ENCODE measurements at places on chromosomes 16 and 17.

DNA sequence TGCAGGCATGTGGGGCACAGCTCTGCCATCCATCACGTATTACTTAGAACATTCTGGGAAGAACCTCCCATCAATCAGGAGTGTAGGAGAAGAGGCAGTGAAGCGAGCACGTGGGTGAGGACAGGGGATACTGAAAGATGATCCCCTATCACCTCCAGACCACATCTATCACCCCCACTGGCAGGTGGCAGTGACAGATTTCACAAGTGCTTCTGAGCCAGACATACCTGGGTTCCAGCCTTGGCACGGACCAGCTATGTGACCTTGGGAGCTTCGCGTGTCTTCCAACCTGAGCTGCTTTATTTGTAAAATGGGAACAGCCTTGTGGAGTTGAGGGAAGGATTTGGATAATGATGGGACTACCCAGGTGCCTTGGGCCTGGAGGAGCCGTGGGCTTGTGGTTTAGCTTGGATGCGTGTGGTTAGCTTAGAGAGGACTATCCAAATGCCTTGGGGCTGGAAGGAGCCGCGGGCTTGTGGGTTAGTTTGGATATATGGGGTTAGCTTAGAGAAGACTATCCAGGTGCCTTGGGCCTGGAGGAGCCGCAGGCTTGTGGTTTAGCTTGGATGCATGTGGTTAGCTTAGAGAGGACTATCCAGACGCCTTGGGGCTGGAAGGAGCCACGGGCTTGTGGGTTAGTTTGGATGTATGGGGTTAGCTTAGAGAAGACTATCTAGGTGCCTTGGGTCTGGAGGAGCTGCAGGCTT, 206.4 kb downstream of the ENGASE start:
- DNase-seq, result no peak

GRCh38 chr17:51258756-51259563, 889 bp downstream of the MBTD1 start:
- peak; percentile 63 for DNase-seq

- no peak for DNase-seq
These were observed 287.1 kb upstream of the ASIC2 start for GRCh38 chr17:33580215-33580614.

- no peak for DNase-seq
These were observed 107.6 kb upstream of the CHMP6 start for GRCh38 chr17:80883831-80884735.

GRCh38 chr17:43966276-43966675, 12.5 kb upstream of the PYY start:
- no peak for DNase-seq

- DNase-seq, result no peak
These were observed 10.7 kb upstream of the ZNF423 start for GRCh38 chr16:49866595-49867071.

- DNase-seq, result peak; percentile 86
These were observed 34.9 kb downstream of the CMC2 start for GRCh38 chr16:80971819-80972218.

- DNase-seq, result no peak
These were observed 215.3 kb downstream of the PMP22 start for GRCh38 chr17:15049795-15050160.

GRCh38 chr17:39706921-39707337, 7.1 kb downstream of the ERBB2 start:
- DNase-seq, result peak; percentile 52

GRCh38 chr17:81867170-81867990, 3.8 kb downstream of the ARHGDIA start:
- DNase-seq, result peak; percentile 88

DNA sequence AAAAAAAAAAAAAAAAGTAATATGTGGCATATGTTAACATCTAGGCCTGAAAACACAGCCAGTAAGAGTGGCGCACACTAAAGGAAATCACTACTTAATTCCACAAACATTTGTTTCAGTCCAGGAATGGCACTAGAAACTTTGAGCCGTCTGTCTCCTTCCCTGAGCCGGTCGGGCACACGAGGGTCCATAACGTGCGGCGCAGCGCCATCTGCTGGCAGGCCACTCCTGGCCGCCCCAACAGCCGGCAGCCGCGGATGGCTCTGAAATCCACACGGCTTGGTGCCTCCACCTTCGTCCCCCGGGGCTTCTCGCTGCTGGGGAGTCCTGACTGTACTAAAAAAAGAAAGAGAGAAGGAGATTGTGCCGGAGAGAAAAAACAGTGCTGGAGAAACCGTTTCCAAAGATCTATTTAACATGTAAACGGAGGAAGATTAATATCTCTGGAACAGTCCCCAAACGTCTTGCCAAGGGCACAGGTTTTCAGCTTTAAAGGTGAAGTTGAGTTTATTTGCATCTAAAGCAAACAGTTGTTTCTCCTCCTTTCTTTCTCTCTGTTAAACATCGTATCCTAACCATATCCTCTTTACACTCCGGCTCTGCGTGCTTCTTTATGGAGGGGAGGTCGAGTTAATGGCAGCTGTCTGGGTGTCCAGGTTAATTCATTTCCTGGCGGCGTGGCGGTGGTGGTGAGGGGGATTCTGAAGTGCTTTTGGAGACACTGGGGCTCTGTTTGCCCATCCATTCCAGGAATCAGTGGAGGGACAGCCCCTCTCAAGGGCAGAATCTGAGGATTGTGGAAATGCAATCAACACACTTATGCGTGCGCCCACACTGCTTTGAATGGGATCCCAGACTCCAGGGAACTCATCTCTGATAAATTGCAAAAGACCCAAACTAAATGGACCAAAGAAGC, 611.3 kb upstream of the SALL1 start:
- peak; percentile 84 for DNase-seq

DNA sequence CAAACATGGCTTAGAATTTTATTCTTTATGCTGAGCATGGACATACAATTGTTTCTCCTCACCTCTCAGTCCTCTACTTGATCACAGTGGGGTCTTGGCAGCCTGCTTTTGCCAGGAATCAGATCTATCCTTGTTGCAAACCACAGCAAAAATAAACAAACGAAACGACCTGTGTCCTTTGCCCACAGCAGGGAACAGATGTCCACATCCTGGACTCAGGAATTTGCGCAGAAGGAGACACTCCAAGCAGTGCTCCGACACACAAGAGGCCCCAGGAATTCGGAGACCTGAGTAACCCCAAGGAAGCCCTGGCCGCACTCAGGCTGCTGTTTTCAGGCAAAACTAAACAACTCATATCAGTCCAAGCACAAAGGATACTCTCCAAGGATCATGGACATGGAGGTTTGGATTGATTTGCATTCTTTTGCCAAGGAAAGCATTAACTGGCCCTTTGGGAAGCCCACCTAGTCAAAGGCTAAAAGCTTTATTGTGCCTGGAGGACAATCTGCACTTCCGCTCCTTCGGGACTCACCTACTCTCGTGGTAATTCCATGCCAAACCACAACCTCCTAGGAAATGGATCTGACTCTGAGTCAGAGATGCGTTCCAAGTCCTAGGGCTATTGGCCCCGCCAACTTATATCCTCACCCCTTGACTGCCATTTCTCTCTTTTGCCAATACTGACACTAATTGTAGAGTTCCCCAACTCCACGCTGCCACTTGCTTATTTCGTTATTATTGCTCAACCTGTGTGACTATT, 271.1 kb upstream of the CDH11 start:
- no peak for DNase-seq

DNA sequence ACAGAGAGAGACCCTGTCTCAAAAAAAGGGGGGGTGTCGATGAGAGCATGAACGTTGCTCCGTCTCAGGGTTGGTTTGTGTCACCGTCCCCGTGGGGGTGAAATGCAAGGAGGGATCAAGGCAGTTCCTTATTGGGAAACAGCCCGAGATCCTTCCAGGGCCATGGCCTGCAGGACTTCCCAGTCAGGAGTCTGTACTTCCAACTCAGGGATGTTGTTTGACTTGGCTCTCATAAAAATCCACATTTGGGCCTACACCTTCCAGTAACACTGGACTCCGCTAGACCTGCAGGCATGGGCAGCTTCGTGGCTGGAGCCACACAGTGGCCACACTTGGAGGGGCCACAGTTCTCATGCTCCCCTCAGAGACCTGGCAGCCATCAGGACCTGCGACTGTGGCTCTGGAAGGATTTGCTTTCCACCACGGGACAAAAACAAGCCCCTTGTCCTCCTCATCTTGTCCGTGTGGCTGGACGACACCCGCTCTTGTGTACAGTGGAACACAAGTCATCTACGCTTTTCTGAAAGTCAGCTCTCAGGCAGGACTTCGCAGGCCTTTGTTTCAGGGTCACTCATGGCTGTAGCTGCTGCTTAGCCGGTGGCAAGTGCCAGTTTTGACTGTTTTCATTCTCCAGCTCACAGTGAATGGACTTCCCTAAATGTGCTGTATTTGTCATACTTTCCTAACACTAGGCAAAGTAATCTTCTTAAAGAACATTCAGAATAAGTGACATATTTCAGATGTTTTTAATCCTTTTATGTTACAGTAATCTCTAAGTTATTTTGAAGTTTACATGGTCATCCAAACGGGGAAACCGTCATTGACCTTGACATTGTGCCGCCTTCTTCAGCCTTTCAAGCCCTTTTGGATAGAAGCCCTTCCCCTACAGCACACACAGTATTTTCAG, 24.2 kb upstream of the IL17C start:
- DNase-seq, result no peak

GRCh38 chr16:76583466-76583865, 306.3 kb downstream of the CNTNAP4 start:
- DNase-seq, result peak; percentile 3
